ENCODE measurements at places on chromosomes 3 and 15.

DNA sequence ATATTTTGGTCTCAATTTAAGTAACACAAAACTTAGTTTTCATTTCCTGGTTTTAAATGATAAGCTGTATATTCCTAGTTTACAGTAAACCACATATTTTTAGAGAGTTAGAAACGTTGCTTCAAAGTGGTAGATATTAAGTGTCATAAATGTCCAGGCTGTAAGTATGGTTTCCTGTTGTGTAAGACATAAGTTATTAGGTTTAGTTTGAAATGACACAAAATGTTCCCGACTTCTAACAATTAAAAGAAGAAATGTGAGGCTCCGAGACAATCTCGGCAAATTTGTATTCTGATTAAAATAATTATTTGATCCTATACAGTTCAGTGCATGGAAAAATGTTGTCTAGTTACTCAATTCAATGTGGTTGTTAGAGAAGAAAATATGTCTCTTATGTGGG is 387.3 kb downstream of the EPHA3 start:
- DNase-seq, result peak; percentile 72

DNA sequence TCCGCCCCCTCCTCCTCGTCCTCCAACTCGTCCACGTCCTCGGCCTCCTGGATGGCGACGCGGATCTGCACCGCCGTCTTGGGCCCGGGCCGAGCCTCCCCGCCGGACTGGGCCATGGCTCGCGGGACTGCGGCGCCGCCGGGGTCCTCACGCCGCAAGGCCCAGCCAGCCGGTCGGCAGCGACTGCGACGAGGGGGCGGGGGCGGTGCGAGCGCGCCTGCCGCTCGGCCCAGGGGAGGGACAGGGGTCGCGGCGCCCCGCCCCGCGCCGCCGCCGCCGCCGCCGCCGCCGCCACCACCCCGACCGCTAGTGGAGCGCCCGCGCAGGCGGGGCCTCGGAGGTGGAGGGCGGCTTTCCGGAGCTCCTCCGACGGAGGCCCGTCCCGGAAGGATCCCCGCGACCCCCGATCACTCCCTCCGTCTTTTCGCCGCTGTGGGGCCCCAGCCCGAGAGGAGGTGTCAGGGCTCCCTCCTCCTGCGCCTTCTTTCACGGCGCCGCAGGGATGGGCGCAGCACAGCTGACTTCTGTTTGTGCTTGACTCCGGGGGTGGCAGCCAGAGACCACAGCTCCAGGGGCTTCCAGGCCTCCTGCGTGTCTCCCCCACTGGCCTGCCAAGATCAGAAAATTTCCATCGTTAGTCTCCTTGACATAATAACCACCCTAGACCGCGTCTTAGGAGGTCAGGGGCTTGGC is at the start of gene LARP6:
LARP6 (minus strand) TSS at position 185 of the 693 bp plus-strand sequence; CDS start at position 116, 69 bp downstream.
- no peak for DNase-seq

DNA sequence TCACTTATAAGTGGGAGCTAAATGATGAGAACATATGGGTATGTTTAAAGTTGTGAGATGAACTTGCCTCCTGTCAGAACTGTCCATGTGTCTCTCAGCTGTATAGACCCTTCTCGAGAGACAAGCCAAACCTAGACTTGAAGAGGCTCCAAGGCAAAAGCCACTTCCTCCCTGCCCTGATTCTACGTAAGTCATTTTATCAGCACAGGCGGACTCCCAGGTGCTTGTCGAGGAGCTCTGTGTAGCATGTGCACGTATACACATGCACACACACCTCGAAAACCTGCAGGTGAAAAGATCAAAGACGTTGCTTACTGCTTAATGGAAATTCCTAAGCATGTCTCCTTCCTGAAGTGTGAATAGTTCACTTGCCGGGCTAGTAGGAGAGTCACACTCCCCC is 5.6 kb upstream of the CLEC3B start:
- no peak for DNase-seq

DNA sequence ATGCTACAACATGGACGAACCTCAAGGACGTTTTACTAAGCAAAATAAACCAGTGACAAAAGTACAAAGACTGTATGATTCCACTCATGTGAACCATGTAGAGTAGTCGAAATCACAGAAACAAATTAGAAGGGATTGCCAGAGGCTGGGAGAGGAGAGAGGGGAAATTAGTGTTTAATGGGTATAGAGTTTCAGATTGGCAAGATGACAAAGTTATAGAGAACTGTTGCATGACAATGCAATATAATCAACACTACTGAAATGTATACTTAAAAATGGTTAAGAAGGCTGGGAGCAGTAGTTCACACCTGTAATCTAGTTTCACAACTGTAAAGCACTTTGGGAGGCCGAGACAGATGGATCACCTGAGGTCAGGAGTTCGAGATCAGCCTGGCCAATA is 36.9 kb downstream of the PLS1 start:
- no peak for DNase-seq

- DNase-seq, result no peak
Observed at GRCh38 chr3:142566096-142566495, 12.4 kb downstream of the ATR start.

DNA sequence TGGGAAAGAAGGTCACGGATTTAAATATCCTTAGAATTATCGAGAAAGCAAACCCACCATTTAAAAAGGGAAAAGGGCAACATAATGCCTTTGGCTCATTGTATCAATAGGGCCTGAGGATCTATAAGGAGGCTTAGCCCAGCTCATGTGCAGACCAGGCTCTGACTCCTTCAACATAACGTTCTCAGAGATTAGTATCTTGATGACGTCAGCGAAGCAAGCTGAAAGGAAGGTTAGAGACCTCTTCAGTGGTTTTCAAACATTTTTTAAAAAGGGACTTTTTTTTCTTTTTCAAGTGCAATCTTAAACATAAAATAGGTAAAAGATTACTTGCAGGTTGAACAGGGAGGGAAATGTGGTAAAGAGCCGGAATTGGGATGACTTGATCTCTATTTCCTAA is 463.9 kb upstream of the ADAMTS9 start:
- no peak for DNase-seq

DNA sequence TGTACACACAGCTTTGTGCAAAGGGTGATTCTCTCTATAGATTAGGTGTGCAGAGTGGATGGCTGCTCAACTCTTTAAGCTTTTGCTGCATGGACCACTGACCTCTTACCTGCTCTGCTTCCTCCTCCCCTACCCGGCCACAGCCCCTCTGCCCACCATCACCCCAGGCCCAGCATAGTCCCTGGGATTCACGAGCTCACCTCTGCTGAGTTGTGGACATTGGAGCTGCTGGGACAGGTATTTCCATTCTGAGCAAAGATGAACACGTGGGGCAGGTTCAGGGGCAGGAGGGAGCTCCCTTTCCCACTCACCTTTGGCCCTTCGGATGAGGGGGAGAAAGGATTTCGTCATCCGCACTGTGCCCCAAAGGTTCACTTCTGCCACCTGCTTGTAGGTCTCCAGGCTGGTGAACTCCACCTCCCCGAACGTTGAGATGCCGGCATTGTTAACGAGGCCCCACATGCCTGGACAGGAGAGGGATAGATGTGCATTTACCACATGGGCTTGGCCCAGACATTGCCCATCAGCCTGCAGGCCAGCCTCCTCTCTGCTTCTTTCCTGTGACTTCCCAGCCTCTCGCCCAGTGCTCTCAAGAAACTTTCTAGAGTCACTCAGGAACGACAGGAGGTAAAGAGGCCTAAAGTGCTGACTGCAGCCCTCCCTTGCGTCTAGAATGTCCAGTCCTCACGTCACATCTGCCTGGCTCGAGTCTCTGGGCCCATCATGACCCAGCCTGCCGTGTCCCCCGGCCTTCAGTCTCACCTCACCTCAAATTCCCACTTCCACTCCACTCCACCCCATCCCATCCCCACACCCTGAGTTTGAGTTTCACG is 41.6 kb downstream of the BDH1 start:
- no peak for DNase-seq

GRCh38 chr3:46062679-46063078 is 35.4 kb upstream of the XCR1 start:
- no peak for DNase-seq

- DNase-seq, result no peak
Observed at GRCh38 chr3:166453478-166453877, 616.3 kb upstream of the BCHE start.

DNA sequence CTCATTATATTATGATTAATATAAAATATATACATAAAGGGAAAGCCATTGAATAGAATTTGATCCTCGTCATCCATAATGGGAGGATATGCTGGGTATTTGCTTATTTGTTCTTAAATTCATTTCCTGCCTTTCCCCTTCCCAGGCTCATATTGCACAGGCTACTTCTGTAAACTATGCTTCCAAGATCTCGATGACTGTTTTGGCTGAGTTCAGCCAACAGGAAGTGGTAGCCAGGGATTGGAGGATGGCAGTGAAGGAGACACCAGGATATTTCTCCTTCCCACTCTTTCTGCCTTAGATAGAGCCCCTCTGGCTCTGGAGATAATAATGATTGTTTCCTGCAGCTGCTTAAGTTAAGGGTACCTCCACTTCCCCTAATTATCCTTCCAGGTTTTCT is 44.3 kb upstream of the DYNC1LI1 start:
- DNase-seq, result no peak

All from MV-4-11 (cell line).